Adipocyte (in vitro differentiated cells): ENCODE measurements at places on chromosomes 16 and 17.

- no peak for DNase-seq
These were observed 129.4 kb downstream of the TANC2 start for GRCh38 chr17:63095459-63095858.

DNA sequence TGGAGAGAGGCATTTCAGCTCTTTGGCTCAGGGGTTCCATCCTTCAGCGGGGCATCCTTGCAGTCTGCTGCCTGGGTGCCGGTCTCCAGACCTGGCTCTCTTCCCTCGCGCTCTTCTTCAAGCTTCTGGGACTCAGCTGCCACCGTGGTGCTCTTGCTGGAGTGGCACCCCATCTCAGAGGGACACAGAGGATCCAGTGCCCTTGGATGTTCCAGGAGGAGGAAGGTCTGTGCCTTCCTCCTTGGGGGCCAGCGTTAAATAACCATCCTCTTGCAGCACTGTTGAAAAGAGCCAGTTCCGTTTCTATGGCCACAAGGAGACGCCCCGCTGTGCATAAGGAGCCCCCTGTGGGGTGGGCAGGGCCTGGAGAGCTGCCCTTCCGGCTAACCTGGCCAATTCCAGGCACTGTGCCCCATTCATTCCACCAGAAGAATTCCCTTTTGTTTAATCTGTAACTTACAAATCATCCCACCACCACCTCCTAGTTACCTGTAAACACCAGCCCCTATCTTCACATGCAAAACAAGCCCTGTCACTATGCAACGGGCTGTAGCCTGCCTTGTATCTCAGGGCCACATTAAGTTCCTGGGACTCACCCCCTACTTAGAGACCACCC lies 8.6 kb downstream of the CHD9NB start:
- no peak for DNase-seq

GRCh38 chr17:4548721-4549531 lies 6.3 kb downstream of the MYBBP1A start:
- no peak for DNase-seq

DNA sequence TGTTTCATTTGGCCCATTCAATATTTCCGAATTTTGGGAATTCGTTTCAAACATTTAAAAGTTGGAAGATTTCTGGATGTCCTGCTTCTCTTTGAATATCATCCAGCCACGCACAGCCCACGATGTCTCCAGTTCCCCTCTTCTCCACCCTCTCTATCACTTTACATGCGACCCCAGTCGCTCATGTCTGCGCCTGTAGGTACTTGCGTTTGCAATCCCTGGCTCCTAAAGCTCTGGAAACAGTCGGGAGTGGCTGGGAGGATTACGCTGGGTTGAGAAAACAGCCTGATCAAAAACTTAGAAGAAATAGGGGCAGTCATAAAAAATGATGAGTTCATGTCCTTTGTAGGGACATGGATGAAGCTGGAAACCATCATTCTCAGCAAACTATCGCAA lies 1.5 kb upstream of the SBK1 start:
- DNase-seq, result no peak

GRCh38 chr17:5877948-5878347 lies 192.2 kb upstream of the WSCD1 start:
- DNase-seq, result no peak

DNA sequence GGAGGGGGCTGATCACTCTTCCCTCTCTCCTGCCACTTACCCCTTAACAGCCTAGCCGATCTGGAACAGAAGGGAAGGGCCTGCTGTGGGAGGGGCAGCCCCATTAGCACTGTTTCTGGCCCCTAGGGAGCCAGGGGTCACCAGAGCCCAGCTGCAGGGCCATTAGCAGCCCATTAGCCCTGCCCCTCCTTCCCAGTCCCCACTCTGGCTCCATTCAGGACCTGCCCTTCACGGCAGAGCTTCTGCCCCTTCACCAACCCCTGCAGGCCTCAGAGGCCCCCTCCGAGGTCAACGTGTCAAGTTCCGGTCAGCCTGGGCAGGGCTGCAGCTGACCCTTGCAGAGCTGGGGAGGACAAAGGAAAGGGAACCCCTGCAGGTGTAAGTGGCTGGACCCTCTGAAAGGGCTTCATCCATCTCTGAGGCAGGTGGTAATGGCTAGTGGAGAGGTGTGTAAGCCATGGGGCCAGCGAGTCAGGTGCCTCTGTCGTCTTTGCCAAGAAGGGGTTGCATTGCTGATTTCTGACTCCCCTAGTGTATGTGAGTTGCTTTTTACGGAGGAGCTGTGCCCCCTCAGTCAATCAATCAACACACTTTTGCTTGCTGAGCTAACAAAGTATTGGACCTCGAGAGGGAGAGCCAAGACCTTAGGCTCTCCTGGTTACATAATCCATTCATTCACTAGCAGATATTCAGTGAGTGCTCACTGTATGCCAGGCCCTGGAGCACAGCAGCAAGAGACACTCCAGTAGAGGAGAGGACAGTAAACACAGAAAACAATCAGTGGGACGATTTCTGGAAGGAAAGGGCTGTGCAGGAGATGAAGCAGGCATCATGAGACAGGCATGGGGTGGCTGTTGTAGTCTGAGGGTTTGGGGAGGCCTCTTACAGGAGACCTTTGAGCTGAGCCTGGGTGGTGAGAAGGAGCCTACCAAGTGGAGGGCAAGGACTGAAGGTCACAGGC lies 18.2 kb upstream of the KCNJ12 start:
- DNase-seq, result no peak

- DNase-seq, result no peak
These were observed 42.7 kb downstream of the CPPED1 start for GRCh38 chr16:12760819-12761611.
